Colonic mucosa (tissue), 4 donors: ENCODE measurements at places on chromosomes 7 and 10. TPM values are rescaled to one million over a fixed set of nuclear protein-coding genes. Genes with fewer than 3 reads are reported as not detected.
A peak's percentile ranks its signal among the peaks of the same experiment; 100 is the strongest.

- DNase-seq = no peak
Observed at GRCh38 chr7:158602905-158603772, 15.5 kb upstream of the PTPRN2 start.

GRCh38 chr7:100127866-100128636 is 1.3 kb downstream of the MBLAC1 start:
- DNase-seq = peak; percentile 41

DNA sequence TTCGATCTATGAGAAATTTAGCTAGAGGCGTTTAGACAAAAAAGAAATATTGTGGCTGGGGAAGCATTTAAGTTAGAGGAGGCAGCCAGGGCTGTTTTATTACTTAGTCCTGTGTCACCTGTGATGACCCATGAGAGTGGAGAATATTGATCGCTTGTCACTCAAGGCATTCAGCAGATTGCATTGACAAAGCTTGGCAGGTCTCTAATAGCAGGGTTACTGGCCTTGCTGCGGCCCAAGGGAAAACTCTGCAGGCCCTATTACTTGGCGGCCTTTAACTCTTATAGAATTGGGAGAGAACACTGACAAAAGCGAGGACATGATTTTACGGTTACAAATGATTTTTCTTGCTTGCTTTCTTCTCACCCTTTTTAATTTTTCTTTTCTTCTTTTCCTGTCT is 473.5 kb downstream of the AUTS2 start:
- no peak for DNase-seq

GRCh38 chr10:7188456-7189050 is 222.3 kb downstream of the SFMBT2 start:
- DNase-seq = no peak

DNA sequence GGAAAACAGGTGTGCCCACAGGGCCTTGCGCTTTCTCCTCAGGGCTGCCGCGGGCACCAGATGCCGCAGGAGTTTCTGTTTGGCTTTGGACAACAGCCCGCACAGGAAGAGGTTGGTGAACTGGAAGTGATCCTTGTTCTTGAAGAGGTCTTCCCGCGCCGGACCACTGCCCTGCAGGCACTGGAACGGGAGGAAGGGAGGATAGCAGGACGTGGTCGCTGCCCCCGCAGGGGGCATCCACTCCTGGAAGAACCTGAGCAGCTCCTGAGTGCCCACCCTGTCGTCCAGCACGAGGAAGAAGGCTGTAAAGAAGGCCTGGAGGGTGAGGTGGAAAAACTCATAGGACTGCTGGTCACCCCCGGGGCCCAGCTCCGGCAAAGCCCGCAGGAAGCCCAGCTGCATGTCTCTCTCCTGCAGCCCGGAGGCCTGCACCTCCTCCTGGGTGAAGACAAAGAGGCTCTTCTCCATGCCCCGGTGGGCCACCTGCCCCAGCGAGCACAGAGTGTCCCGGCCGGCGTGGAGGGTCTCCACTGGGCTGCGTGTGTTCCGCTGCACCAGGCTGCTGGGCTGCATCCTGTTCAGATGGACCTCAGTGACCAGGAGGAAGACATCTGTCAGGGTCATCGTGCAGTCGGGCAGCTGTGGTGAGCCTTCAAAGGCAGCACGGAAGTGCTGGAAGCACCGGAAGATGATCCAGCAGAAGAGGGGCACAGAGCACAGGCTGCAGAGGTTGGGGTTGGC is 26.9 kb downstream of the NOD1 start:
- DNase-seq = no peak

DNA sequence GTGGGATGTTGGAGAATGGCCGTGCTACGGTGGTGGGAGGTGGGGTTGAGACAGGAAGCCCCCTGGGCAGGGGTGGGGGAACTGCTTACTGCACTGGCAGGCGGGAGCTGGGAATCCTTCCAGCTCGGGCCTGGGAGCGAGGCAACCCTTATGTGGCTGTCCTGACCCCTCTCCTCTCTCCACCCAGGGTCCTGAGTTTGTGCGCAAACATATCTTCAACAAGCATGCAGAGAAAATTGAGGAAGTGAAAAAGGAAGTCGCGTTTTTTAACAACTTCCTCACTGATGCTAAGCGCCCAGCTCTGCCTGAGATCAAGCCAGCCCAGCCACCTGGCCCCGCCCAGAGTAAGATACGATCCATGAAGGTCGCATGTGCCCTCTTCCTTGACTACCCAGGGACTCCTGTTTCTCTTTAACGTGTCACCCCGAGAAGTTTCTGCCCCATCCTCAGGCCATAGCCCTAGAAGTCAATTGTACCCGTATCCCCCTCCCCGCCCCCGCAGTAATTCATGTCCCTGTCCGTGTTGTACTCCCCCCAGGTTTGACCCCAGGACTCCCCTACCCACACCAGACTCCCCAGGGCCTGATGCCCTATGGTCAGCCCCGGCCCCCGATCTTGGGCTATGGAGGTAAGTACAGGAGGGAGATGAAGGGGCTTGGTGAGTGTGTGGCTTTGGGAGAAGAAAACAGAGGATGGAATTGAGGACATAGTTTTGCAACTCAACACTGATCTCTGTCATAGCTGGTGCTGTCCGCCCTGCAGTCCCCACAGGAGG is 1.8 kb downstream of the UFSP1 start:
- peak; percentile 78 for DNase-seq

- DNase-seq = no peak
Observed at GRCh38 chr10:83612050-83612449, 527.3 kb upstream of the GHITM start.

GRCh38 chr10:21673668-21674067 is 139.6 kb downstream of the MLLT10 start:
- no peak for DNase-seq

GRCh38 chr7:37701769-37702168 is 18.2 kb downstream of the GPR141 start:
- no peak for DNase-seq

GRCh38 chr7:63092951-63093350 is 905.7 kb upstream of the ZNF722 start:
- no peak for DNase-seq

DNA sequence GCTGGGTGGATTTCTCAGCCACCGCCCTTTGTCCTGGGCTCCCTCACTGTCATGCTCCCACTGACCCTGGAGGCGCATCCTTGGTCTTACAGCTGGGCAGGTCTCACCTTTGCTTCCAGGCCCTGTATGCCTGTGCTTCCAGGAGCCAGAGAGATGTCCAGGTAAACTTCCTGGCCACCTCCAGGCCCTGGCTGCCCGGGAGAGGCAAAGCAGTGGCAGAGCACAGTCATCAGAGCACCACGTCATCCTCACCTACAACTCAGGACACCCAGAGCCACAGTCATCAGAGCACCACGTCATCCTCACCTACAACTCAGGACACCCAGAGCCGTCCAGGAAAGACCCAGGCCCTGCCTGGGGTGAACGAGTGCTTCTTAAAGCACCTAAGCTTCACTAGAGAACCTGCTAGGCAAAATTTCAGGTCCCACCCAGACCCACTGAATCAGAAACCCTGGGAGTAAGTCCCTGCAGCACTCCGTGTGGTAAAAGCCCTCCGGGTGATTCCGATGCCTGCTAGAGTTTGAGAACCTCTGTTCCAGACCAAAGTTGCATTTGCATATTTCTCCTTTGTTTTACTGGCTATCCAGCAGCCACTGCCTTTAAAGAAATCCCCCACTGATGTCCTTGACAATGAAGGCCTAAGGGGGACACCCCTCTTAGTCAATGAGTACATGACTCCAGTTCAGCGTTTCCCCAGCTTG is 62.3 kb downstream of the DLG5 start:
- no peak for DNase-seq

GRCh38 chr7:151793991-151794507 is 82.9 kb downstream of the PRKAG2 start:
- no peak for DNase-seq

- DNase-seq = no peak
Observed at GRCh38 chr7:22633954-22634474, 93.0 kb upstream of the IL6 start.

- DNase-seq = no peak
Observed at GRCh38 chr7:11171569-11172192, 198.0 kb downstream of the PHF14 start.

GRCh38 chr10:13587391-13587790 is 626 bp downstream of the PRPF18 start:
- peak; percentile 19 for DNase-seq

DNA sequence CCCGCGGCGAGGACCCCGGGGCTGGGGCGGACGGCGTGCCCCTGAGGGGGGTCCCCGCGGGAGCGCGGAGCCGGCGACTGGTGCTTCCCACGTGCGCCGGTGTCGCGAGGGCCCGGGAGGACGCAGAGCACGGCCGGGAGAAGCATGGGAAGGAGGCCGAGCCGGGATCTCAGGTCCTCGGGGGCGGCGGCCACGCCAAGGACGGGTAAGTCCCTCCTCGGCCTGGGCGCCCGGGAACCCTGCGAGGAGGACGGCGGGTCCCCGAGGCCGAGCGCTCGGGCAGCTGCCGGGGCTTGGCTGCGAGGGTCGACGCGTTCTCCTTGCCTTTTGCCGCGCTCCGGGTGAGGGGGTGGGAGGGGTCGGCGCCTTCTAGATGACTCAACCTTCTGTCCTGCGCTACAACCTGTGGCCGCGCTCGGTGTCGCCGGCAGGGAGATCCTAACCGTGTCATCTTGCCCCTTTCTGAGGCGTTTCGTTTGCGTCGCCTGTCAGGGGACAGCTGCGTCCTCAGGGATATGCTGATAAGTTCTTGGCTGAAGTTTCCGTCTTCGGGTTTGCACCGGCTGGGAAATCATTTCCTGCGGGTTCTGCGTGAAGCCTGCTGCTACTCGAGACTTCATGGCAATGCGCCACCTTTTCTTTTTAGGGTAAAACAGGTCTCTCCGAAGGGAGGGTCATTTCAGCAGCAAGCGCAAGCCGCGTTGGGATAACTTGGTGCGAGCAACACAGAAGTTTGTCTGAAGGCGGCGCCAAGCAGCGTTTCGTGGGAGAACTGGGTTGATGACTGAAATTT is 529 bp downstream of the TASOR2 start:
- DNase-seq = peak; percentile 81

- no peak for DNase-seq
Observed at GRCh38 chr10:70510453-70510852, 31.9 kb downstream of the PALD1 start.

DNA sequence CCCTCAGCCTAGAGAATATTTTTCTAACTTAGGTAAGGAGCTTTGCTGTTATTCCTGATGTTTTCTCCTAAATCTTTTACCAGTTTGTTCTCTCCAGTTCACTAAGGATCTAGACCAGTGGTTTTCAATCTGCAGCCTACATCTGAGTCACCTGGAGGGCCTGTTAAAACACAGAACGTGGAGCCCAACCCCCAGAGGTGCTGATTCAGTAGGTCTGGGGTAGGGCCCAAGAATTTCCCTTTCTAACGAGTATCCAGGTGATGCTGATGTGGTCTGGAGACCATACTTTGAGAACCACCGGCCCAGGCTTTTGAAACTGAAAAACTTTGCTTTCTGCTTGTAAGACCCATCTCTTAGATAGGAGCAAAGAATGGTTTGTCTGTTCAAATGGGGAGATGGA is 51.2 kb upstream of the KMT2E start:
- DNase-seq = no peak

GRCh38 chr7:25321424-25321823 is 93.1 kb upstream of the NPVF start:
- no peak for DNase-seq

MYOZ1 gene
- total RNA-seq = not detected

AMZ1 gene
- not detected for total RNA-seq

TSPAN12 gene
- 38.7 TPM for total RNA-seq

GBX1 gene
- total RNA-seq = not detected

GIMAP8 gene
- 3.4 TPM for total RNA-seq

NME8 gene
- total RNA-seq = not detected

SFTPA1 gene
- 8.8 TPM for total RNA-seq

POLR2J2 gene
- 5.9 TPM for total RNA-seq

RNLS gene
- total RNA-seq = 13.0 TPM

DOCK1 gene
- 46.4 TPM for total RNA-seq

PHKG1 gene
- total RNA-seq = 1.7 TPM
